Activated CD8-positive, alpha-beta memory T cell treated with anti-CD3 and anti-CD28 coated beads for 1 hour (primary cell): ENCODE measurements at places on chromosomes 13 and 19.

GRCh38 chr19:38211766-38212165 is 12.3 kb downstream of the DPF1 start:
- no peak for DNase-seq

DNA sequence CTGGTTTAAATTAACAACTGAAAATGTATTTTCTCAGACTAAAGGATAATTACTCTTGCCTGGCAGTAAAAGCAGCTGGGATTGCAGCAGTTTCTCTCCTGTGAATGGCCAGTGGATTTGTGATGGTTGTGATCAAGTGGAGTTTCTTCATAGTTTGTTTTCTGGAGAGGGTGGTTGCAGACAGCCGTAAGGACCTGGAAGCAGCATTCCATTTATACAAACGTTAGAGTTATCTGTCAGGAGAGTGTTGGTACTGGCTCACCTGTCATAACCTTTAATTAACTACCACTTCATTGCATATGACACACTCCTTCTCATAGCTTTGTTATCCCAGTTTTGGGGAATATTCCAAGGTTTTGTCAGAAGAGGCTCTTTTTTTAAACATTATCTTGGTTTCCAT is 258.4 kb upstream of the SLC10A2 start:
- no peak for DNase-seq

DNA sequence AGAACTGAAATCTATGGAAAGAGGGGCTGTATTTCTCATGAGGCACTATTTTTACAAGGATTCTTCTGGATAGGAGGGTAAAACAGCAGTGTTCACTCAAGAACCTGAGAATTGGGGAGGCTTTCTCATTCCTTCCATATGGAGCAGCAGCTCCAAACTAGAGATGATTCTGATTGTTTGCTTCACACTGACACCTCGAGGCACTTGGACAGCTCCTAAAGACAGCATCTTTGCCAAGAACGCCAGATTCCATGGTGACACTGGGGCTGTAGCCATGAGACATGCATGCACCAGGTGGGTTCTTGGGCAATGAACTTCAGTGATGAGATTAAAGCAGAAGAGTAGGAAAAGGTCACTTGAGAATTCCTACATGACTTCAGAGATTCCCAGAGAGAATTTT is 361.5 kb upstream of the HTR2A start:
- no peak for DNase-seq

GRCh38 chr13:66958611-66959010 is 271.5 kb downstream of the PCDH9 start:
- DNase-seq, result no peak
